Activated CD8-positive, alpha-beta memory T cell treated with anti-CD3 and anti-CD28 coated beads for 1 hour (primary cell): ENCODE measurements at places on chromosomes 5 and 9.

DNA sequence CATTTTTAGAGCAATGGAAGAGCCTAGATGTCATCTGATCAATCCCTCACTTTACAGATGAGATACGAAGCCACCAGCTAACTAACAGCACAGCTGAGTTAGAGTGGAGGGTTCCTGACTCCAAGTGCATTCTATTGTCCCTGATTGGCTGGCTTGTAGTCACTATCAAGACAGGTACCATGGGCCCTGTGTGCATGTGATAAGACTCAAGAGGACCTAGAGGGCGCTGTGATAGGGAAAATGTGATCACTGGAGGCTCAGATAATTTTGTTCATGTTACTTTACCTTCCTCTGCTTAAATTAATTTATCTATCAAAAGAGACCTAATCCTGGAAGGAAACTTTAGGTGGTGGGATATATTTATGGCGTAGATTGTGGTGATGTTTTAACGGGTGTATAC is 19.5 kb upstream of the SNAPC3 start:
- DNase-seq: no peak

GRCh38 chr5:26622947-26623346 is 415.4 kb downstream of the CDH9 start:
- DNase-seq: no peak

DNA sequence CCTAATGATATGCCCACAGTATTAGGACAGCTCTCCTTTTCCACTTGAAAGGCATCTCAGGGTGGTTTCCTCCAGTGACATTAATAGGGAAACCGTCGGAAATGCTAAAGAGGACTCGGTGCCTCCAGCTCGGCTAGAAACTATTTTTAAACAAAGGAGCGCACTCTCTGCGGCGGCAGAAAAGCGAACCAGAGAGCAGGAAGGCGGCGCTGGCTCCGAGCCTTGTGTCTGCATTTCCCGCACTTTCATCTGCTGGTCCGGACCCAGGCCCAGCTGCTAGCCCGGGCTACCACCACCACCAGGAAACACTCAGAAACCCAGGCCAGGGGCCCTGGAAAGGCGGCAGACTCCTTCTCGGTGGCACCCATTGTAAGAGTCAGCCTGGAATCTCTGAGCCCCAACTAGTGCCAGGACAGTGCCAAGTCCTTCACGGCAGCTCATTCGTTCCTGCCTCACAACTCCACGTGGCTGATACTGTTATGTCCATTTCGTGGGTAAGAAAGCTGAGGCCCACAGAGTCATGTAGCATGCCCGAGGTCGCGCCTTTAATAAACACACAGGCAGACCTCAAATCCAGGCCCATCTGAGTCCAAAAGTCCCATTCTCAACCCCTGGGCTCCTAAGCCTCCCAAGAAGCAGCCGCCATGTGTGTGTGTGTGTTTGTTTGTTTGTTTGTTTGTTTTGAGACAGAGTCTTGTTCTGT is 73.9 kb downstream of the VAV2 start:
- DNase-seq: no peak

GRCh38 chr9:135222881-135223760 is 135.7 kb downstream of the OLFM1 start:
- DNase-seq: no peak

DNA sequence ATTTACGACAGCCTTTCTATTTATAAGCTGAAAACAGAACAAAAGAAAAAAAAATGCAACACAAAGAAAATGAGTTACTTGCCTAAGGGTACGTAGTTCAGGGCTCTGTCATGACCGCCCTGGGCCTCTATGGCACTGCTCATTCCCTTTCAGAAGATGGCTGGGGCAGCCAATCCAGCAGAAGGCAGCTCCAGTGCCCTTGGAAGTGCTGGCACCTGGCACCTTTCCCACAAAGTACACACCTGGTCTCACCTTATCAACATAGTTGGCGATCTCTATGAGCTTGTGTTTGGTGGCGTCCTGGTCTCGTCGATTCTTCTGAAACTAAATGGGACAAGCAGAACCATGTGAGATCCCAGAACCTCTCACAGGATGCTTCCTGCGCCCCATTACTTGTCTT is 53.2 kb downstream of the NIPAL4 start:
- no peak for DNase-seq
